A549 treated with DMSO at 1 μM for 4 hours (cell line): ENCODE measurements at places on chromosomes 5 and 9. TPM values are rescaled to one million over a fixed set of nuclear protein-coding genes. Genes with fewer than 3 reads are reported as not detected.

SMC2 gene
- total RNA-seq = 20.8 to 30.0 TPM (median 27.1 TPM) in 5 replicates

GPR150 gene
- total RNA-seq = 0.08 to 0.14 TPM (median 0.14 TPM) in 4 of 5 replicates, not detected in the other

UNC13B gene
- 8.7 to 10.1 TPM (median 9.8 TPM) in 5 replicates for total RNA-seq

TAF11L10 gene
- not detected in 5 replicates for total RNA-seq

FREM1 gene
- not detected in 5 replicates for total RNA-seq
